Activated CD4-positive, alpha-beta memory T cell treated with anti-CD3 and anti-CD28 coated beads, Interleukin-2, amount 10 ng/mL, durations not matched to agents 7 days and 5 days (primary cell): ENCODE measurements at places on chromosomes 3 and 15.

- H3K27ac ChIP-seq: no peak overlapping the region
- no peak for DNase-seq
- peaks cover 50% of the 10 kb centered on the region for H3K4me1 ChIP-seq
- no peaks in the 10 kb centered on the region for H3K27me3 ChIP-seq
- H3K36me3 ChIP-seq: peaks cover 50% of the 10 kb centered on the region
These were observed 3.5 kb downstream of the SIDT1 start for GRCh38 chr3:113535898-113536297.

DNA sequence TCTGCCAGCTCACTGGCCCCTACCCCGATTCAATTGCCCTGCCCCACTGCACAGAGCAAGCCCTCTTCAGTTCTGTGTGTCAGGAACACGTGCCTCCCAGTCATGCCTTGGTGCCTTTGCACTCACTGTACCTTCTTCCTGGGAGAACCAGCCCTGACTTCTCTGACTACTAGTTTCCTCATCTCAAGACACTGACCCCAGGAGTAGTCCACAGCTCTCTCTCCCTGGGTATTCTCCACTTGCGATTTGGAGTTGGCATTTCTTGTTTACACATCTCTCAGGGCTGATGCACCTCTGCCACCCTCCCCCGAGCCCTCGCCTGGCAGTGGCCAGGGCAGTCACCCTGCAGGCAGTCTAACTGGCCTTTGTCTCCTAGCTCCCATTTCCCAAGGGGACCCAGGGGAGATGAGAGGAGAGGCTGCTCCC, 5.7 kb downstream of the CISH start:
- peaks cover 93% of the 10 kb centered on the region for H3K36me3 ChIP-seq
- no peak for DNase-seq
- peaks cover 55% of the 10 kb centered on the region for H3K4me1 ChIP-seq
- H3K27me3 ChIP-seq: no peaks in the 10 kb centered on the region

GRCh38 chr3:102132370-102132769, 283.1 kb downstream of the NFKBIZ start:
- no peaks in the 10 kb centered on the region for H3K36me3 ChIP-seq
- no peak overlapping the region for H3K27ac ChIP-seq
- DNase-seq: no peak
- H3K4me3 ChIP-seq: no peak overlapping the region
- H3K27me3 ChIP-seq: peaks cover 1% of the 10 kb centered on the region

GRCh38 chr3:177589911-177590381, 392.7 kb upstream of the TBL1XR1 start:
- no peak overlapping the region for H3K27ac ChIP-seq
- no peak for DNase-seq
- no peaks in the 10 kb centered on the region for H3K27me3 ChIP-seq

GRCh38 chr15:44319385-44319784, 30.9 kb downstream of the GOLM2 start:
- no peaks in the 10 kb centered on the region for H3K36me3 ChIP-seq
- H3K4me3 ChIP-seq: no peak overlapping the region
- no peaks in the 10 kb centered on the region for H3K27me3 ChIP-seq
- no peak for DNase-seq
- H3K27ac ChIP-seq: no peak overlapping the region

DNA sequence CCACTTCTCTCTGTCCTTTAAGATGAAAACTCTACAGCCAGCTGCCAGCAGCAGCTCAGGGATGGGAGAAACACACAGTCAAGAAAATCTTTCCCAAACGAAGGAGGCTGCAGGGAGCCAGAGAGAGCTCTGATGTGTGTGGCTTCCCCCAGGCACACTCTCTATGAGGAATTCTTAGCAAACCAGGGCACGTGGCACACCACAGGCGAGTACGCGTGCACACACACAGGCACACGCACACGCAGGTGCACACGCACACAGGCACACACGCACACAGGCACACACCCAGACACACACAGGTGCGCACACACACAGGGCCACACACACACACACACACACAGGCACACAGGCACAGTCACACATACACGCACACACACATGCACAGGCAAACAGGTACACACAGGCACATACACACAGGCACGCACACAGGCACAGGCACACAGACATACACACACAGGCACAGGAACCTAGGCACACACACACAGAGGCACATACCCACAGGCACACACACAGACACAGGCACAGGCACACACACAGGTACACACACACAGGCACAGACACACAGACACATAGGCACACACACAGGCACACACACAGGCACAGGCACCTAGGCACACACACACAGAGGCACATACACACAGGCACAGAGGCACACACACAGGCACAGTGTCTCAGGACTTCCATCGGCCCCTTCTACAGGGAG, 91.5 kb upstream of the ATP2B2 start:
- H3K27me3 ChIP-seq: peaks cover 9% of the 10 kb centered on the region
- H3K27ac ChIP-seq: no peak overlapping the region
- no peak overlapping the region for H3K4me3 ChIP-seq
- no peaks in the 10 kb centered on the region for H3K36me3 ChIP-seq
- H3K4me1 ChIP-seq: peaks cover 2% of the 10 kb centered on the region

- no peak overlapping the region for H3K27ac ChIP-seq
- H3K4me3 ChIP-seq: no peak overlapping the region
- H3K36me3 ChIP-seq: no peaks in the 10 kb centered on the region
- no peak for DNase-seq
These were observed 29.6 kb downstream of the RPL22L1 start for GRCh38 chr3:170840291-170840859.

GRCh38 chr3:184656829-184657681, 54.8 kb downstream of the MAGEF1 start:
- peak; percentile 42 for DNase-seq
- H3K4me1 ChIP-seq: peaks cover 9% of the 10 kb centered on the region
- no peaks in the 10 kb centered on the region for H3K36me3 ChIP-seq
- peaks cover 3% of the 10 kb centered on the region for H3K27me3 ChIP-seq
- H3K27ac ChIP-seq: no peak overlapping the region

DNA sequence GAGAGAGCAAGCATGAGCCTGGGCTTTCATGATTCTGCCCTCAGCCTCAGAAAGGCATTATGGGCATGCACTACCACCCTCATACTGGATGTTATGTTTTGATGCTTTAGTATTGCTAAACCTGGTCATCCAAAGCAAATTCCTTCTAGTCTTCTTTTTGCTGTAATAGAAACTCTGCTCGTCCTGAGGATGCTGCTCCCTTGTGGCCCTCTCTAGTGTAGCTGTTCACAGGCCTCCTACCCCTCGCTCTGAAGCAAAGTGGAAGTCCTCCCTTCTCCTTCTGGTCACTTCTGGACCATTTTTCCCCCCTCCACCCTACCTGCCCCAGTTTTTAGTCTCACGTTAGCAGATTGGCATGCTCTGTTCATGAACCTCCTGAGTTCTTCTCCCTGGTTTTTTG, 22.9 kb upstream of the CCNL1 start:
- no peaks in the 10 kb centered on the region for H3K27me3 ChIP-seq
- H3K36me3 ChIP-seq: peaks cover 57% of the 10 kb centered on the region
- no peak overlapping the region for H3K27ac ChIP-seq
- H3K4me3 ChIP-seq: no peak overlapping the region
